Fibroblast of the aortic adventitia (primary cell): ENCODE measurements at places on chromosomes 1 and 21. TPM values are rescaled to one million over a fixed set of nuclear protein-coding genes. Genes with fewer than 3 reads are reported as not detected.

Gene MCOLN3
- 0.90 and 2.3 TPM in 2 replicates for total RNA-seq

Gene LINGO4
- total RNA-seq = not detected in 2 replicates

DNA sequence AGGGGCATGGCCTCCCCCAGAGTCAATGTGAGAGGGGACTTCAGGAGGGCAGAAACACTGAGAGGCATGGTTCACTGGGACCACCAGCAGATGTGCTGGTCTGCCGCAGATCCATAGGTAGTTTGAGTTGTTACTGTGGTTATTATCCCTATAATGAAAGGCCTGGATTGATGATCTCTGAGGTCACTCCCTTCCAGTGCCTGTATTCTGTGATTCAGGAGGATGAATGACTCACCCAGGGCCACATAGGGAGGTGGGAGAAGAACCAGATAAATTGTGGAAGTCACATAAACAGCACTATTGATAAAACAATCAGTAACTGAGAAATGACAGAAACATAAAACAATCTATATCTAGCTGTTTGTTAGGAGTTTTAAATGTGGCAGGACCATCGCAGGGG lies 22.7 kb upstream of the ACTL8 start:
- peak; percentile 48 for DNase-seq

GRCh38 chr1:8014381-8014988 lies 11.6 kb downstream of the ERRFI1 start:
- no peak for DNase-seq

DNA sequence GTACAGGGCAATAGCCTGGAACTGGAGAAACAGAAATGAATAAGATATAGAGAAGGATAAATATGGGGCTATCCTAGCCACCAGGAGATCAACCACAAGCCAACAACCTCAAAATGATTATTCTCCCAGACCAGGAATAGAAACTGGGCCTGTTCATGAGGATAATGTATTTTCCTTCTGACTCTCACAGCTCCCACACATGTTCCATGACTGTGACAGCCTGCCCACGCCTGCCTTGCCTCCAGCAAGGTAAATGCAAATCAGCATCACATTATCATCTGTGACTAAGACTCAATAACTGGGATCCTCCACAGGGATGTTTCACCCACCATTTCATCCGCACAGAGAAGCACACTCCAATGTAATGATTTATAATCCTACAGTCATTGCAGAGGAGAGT lies 3.3 kb downstream of the ENSA start:
- DNase-seq = no peak

GRCh38 chr21:34152500-34152899 lies 79.1 kb downstream of the MRPS6 start:
- DNase-seq = no peak

DNA sequence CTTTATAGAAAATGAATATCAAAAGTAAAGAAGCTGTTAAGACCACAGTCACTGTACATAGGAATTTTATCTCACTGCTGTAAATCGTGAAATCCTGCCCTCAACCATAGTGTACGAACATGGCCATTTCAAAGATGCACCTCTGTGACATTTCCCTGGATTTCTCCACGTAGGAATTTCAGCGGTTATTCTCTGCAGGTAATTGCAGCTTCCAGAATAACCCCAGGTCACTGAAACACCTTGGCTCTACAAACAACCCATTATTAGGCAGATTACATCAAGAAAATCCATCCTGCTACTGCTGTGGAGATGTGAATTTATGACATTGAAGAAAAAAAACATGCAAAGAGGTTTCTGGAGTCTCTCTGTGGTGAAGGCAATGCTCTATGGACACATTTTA lies 196.2 kb upstream of the USP25 start:
- DNase-seq = no peak

Gene HES4
- total RNA-seq = 0.36 and 0.82 TPM in 2 replicates

GRCh38 chr1:121566346-121566745 lies 381.6 kb downstream of the SRGAP2C start:
- DNase-seq = peak; percentile 89

Gene LCE3D
- not detected in 2 replicates for total RNA-seq

DNA sequence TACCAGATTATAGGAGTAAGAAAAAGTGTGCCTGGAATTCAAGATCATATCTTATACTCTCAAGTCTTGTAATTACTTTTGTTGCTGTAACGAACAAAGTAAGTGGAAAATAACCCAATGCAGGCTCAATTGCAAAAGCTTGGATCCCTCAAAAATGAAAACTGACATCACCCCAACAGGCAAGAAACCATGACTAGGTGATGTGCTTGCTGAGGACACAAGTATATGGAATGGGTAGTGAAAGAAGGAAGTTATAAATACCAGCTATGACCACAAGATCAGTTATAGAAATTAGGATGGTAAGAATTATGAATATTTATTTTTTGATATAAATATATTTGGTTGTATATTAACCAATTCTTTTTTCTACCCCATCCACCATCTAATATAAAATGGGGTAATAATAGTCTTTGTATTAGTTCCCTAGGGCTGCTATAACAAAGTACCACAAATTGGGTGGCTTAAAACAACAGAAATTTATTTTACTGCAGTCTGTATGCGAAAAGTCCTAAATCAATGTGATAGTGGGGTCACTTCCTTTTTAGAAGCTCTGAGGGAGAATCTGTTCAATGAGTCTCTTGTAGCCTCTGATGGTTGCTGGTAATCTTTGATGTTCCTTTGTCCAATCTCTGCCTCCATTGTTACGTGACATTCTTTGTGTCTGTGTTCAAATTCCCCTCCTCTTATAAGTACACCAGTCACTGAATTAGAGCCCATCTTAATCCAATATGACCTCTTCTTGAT lies 45.0 kb downstream of the DUSP10 start:
- DNase-seq = no peak

- DNase-seq = no peak
These were observed 37.2 kb downstream of the C1orf94 start for GRCh38 chr1:34213956-34214355.

GRCh38 chr1:63773496-63773814 lies 362 bp upstream of the ROR1 start:
- no peak for DNase-seq

- no peak for DNase-seq
These were observed 9.9 kb upstream of the ZBTB17 start for GRCh38 chr1:15985611-15986297.

Gene CLIC6
- 0.18 TPM in 1 of 2 replicates, not detected in the other for total RNA-seq

Gene EBNA1BP2
- 59.4 and 65.9 TPM in 2 replicates for total RNA-seq

- no peak for DNase-seq
These were observed 4.2 kb downstream of the SH2D2A start for GRCh38 chr1:156812293-156812990.

Gene IL6R
- 1.3 and 5.3 TPM in 2 replicates for total RNA-seq

Gene CD34
- 0.27 and 4.8 TPM in 2 replicates for total RNA-seq

DNA sequence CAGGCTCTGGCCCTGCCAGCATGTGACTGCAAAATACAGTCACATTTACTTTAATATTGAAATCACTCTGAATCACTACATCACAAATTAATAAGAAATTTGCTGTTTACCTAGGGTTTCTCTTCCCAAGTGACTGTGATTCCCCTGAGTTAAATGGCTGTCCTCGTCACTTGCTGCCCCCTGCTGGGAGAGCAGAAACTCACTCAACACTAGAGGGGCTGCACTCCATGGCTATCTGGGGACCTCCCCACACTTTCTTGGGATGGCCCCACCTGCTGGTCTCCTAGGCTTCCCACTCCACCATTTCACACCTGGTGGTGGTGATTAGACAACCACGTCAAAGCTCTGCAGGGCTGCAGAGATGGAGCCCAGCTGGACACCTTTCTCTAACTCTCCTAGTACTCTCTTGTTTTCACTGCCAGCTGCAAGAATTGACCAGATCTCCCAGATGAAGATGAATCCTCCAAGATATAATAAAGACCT lies 63.4 kb downstream of the CD2 start:
- peak; percentile 22 for DNase-seq

DNA sequence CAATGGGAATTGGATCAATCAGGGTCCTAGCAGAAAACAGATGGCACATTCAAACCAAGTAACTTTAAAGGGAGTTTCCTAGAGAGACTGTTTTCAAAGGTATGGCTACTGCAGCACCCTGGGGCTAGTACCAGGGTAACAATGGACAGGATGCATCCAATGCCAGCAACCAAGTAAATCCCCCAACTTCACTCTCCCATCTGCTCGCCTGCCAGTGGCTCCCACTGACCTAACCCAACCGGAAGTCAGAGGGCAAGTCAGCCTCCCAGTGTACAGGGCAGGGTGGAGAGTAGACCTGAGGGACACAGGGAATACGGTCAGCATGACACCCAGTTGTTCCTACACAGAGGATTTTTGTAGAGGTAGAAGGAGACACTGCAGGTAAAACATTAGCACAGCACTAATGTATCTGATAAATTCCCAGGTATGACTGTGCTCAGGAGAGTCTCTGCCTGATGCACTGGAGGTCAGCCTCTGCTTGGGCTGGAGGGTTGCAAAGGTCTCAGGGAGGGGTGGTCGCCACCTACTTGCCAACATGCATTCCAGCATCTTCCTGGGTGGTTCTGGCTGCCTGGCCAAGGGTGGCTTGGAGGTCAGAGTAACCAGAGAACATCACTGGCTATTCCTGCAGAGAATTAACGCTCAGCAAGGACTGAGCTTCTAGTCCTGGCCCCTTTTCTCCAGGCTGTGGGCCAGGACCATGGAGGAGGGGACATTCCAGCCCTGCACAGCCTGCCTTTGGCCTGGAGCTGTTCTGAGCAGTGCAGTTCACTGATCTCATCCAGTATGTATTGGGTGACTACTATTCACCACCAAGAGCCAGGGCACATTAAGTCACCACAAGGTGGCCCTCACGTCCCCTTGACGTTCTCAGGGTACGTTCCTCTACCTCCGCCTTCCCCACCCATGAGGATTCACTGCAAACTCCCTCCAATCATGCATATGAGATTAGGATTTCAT lies 5.1 kb upstream of the GJA4 start:
- DNase-seq = peak; percentile 29

GRCh38 chr1:184110272-184111204 lies 59.0 kb downstream of the TSEN15 start:
- peak; percentile 1 for DNase-seq

Gene PDE4B
- total RNA-seq = 2.3 and 8.7 TPM in 2 replicates

Gene JAK1
- 159 and 255 TPM in 2 replicates for total RNA-seq

DNA sequence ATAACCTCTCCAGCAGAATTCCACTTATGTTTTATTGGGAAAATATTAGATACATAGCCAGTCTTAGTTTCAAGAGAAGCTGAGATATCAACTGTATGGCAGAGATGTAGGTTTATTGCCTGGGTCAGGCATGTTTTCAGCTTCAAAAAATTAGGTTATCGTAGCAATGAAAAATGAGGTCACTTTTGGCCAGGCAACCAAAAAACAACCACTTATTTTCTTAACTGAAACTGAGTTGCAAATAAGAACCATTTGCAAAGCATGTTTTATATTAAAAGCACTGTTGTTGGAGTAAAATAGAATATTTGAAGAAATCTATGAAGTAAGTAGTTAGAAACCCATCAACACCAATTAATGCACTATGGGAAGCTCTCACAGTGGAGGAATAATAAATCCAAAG lies 5.5 kb upstream of the OR6Y1 start:
- no peak for DNase-seq
